ENCODE measurements at places on chromosomes 2 and 18.

DNA sequence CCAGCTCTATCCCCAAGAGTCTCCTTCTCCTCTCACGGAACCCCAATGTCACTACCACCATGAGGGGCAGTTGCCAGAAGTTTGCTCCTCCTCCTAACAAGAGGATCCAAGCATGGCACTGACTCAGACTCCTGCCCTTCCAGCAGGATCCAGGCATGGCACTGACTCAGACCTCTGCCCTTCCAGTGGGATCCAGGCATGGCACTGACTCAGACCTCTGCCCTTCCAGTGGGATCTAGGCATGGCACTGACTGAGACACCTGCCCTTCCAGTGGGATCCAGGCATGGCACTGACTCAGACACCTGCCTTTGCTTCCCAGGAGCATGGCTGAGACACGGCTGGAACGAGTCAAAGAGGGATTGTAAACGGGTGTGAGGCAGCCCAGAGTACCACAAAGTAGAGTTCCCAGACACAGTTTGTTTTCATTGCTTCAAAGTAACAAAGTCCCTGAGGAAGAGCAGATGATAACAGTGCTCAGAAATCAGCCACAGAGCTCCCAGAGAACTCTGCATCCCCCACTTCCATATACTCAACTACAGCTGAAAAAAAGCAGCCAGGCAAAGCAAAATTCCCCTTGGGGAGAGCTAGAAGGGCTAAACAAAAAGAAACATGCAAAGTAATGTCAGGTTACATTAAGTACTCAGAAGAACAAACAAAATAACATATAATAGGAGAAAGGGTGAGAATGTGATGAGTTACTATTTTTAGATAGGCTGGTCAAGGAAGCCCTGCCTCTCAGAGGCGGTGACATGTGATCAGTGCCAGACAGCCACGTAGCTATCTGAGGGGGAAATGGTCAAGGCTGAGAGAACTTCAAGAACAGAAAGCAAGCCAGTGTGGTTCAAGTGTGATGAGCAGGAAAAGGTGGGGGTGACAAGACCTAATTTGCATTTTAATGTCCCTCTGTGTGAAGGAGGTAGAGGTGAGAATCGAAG, 3.0 kb downstream of the BUB1 start:
- peaks cover 79% of the 10 kb centered on the region for H3K4me1 ChIP-seq
- peak overlapping the region; percentile 67 for H3K27ac ChIP-seq
- H3K4me3 ChIP-seq, result peak overlapping the region; percentile 77
- no peaks in the 10 kb centered on the region for H3K27me3 ChIP-seq

- H3K27ac ChIP-seq, result no peak overlapping the region
- no peak overlapping the region for H3K4me3 ChIP-seq
- H3K27me3 ChIP-seq, result no peaks in the 10 kb centered on the region
- H3K4me1 ChIP-seq, result peaks cover 8% of the 10 kb centered on the region
Measured at GRCh38 chr18:73879766-73880165, 267.9 kb downstream of the FBXO15 start.

DNA sequence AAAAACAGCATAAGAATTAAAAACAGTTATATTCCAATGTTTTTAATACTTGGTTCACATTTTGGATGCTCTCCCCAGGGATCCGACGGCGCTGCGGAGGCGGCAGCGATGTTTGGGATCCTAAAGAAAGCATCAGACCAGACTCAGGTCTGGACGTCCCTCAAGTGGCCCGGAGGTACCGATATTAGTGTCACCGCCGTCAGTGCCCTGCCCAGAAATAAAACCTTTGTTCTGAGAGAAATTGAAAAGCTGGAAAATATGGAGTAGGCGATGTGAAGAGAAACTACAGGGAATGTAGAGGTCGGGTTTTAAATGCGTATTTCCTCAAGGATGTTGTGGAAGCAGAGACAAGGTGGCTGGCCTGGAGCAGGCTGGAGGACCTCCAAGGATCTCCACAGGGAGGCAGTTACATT, 683 bp upstream of the TBC1D8 start:
- H3K36me3 ChIP-seq, result no peaks in the 10 kb centered on the region
- peaks cover 47% of the 10 kb centered on the region for H3K4me1 ChIP-seq
- H3K27me3 ChIP-seq, result no peaks in the 10 kb centered on the region
- DNase-seq, result no peak

DNA sequence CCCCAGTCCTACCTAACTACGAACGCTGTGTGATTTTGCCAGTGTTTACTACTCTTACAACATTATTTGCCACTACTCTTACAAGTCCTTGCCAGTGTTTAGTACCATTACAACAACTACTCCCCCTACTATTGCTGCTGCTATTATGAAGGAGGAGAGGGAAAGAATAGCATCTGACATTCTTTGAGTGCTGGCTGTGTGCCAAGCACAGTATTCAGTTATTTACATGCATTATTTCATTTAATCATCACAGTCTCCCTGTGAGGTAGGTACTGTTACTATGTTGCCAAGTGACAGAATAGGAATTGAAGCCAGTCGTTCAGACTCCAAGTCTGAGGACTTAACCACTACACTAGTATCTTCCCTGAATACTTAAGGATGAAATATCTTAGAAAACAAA, 185.9 kb upstream of the FOSL2 start:
- no peaks in the 10 kb centered on the region for H3K4me1 ChIP-seq
- no peak overlapping the region for H3K4me3 ChIP-seq
- H3K27me3 ChIP-seq, result no peaks in the 10 kb centered on the region
- H3K36me3 ChIP-seq, result no peaks in the 10 kb centered on the region
- no peak for DNase-seq

DNA sequence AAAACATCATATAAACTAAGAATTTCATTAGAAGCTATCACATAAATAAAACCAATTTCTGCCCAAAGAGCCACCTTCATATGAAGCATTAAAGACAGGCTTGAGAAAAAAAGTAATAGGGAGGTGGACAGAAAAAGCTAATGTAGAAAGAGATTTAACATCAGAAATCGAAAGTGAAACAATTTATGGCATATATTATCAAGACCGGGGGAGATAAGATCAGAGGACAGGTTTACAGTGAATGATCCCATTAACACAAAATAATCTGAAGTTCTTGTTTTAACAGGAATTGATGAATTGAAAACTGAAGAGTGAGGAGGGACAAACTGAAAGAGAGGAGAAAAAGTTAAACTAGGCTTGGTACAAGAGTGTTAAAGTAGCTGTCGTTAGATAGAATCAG, 786.3 kb upstream of the FSHR start:
- H3K27me3 ChIP-seq, result no peaks in the 10 kb centered on the region
- peak overlapping the region; percentile 17 for H3K27ac ChIP-seq
- no peak for DNase-seq
- H3K4me1 ChIP-seq, result peaks cover 10% of the 10 kb centered on the region
- peak overlapping the region; percentile 37 for H3K4me3 ChIP-seq

- no peaks in the 10 kb centered on the region for H3K4me1 ChIP-seq
- no peak overlapping the region for H3K27ac ChIP-seq
- H3K36me3 ChIP-seq, result no peaks in the 10 kb centered on the region
- no peak overlapping the region for H3K4me3 ChIP-seq
- no peak for DNase-seq
Measured at GRCh38 chr2:164073101-164074074, 337.6 kb upstream of the FIGN start.

DNA sequence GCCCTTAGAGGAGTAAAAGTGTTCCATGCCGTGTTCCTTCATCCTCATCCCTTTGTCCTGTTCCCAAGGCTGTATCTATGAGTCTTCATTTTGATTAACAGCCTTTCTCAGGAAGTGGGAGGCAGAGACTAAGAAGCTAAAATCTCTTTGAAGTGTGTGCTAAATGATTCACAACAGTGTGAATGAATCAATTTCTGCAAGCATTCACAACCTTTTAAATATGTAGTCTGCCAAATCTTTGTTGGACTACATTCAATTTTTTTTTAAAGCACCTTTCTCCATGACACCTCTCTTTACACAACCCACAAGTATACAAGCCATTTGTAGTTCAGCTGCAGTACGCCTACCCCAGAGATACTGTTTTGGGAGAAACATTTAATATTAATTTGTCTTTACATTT, 408.6 kb upstream of the FANCL start:
- no peak overlapping the region for H3K27ac ChIP-seq
- H3K36me3 ChIP-seq, result no peaks in the 10 kb centered on the region
- H3K4me3 ChIP-seq, result no peak overlapping the region
- no peak for DNase-seq
- no peaks in the 10 kb centered on the region for H3K4me1 ChIP-seq
- H3K27me3 ChIP-seq, result peaks cover 2% of the 10 kb centered on the region

DNA sequence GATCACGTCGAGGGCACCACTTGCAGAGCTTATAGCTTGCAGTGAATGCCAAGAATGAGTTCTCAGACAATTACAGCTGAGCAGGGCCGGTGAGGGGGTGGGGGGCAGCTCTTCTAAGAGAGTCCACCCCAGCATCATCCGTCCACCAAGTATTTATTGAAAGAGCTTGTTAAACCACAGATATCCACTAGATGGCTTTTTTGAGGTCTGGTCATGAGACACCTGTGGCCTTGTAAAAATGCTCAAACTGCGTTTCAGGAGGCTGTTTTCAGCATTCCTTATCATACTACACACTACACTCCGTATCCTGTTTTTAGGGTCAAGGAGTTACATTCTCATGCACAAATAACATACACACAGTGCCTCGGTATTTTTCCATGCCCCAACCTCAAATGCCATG, 51.5 kb downstream of the DNAJC10 start:
- H3K27me3 ChIP-seq, result no peaks in the 10 kb centered on the region
- no peak overlapping the region for H3K27ac ChIP-seq
- peaks cover 50% of the 10 kb centered on the region for H3K36me3 ChIP-seq
- no peak for DNase-seq
- no peaks in the 10 kb centered on the region for H3K4me1 ChIP-seq

DNA sequence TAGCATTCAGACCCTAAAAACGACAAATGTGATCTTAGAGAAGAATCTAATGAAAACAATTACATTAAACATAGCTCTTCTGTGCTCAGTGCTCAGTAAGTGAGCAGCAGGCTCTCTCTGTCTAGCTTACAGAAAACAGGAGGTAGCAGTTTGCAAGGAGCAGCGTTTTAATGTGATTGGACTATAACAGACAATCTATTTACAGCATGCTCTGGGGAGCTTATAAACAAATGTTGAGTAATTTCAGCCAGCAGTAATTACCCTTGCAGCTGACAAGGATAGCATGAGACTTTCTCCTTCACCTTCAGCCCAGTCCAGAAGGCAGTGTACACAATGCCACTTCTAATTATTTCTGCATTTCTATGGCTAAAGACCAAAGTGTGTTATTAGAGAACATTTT, 270.4 kb downstream of the FIGN start:
- no peak overlapping the region for H3K4me3 ChIP-seq
- H3K4me1 ChIP-seq, result no peaks in the 10 kb centered on the region
- no peak overlapping the region for H3K27ac ChIP-seq

GRCh38 chr2:71536226-71536671, 82.9 kb downstream of the DYSF start:
- H3K27ac ChIP-seq, result no peak overlapping the region
- H3K27me3 ChIP-seq, result no peaks in the 10 kb centered on the region
- DNase-seq, result no peak
- H3K4me3 ChIP-seq, result no peak overlapping the region
- no peaks in the 10 kb centered on the region for H3K36me3 ChIP-seq
- H3K4me1 ChIP-seq, result no peaks in the 10 kb centered on the region

DNA sequence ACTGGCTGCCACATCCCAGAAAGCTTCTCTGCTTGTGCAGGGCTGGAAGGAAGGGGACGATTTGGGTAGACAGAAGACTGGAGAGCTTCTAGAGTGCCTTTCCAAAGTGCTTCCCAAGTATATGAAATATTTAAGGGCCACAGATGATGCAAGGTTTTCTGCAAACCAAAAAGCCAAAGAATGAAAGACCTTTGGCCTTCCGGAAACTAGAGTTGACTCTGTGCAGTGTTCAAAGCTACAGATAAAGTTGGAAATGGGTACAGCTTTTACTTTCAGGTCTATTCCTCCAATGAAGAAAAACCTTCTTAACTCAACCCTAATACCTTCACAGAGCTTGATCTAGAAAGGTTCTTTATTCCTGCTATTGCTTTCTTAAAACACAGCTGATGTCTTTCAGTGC, 253.0 kb upstream of the KLHL29 start:
- no peaks in the 10 kb centered on the region for H3K36me3 ChIP-seq
- H3K27ac ChIP-seq, result no peak overlapping the region
- no peaks in the 10 kb centered on the region for H3K27me3 ChIP-seq
- H3K4me3 ChIP-seq, result no peak overlapping the region

DNA sequence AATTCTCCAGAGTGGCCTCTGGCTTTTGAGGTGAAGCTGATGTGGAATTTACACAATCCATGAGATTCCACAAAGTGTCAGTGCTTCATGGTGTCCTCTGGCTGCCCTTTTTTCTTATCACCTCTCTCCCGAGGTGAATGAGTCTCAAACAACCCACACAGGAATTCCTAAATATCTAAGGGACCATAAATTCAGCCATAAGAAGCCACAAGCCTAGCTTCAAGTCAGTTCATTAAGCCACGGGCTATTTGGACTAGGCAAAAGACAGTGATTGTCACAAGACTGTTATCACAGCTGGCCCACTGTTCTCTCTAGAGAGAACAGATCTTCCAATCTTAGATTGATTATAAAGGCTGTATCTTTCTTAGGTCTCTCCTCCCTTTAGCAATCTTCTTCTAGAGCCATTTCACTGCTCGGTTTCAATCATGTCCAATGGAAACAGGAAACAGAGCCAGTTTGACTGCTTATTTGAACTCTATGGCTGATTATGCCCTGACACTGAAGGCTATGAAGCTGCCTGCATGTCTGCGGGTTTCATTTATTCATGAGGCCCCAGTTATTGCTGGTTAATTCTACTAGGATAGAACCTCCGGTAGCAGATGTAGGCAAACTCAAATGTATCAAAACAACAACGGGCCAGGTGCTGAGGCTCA, 4.1 kb downstream of the NEMP2 start:
- H3K4me3 ChIP-seq, result no peak overlapping the region
- DNase-seq, result no peak
- H3K36me3 ChIP-seq, result no peaks in the 10 kb centered on the region
- H3K27me3 ChIP-seq, result no peaks in the 10 kb centered on the region
- no peak overlapping the region for H3K27ac ChIP-seq
- peaks cover 24% of the 10 kb centered on the region for H3K4me1 ChIP-seq

DNA sequence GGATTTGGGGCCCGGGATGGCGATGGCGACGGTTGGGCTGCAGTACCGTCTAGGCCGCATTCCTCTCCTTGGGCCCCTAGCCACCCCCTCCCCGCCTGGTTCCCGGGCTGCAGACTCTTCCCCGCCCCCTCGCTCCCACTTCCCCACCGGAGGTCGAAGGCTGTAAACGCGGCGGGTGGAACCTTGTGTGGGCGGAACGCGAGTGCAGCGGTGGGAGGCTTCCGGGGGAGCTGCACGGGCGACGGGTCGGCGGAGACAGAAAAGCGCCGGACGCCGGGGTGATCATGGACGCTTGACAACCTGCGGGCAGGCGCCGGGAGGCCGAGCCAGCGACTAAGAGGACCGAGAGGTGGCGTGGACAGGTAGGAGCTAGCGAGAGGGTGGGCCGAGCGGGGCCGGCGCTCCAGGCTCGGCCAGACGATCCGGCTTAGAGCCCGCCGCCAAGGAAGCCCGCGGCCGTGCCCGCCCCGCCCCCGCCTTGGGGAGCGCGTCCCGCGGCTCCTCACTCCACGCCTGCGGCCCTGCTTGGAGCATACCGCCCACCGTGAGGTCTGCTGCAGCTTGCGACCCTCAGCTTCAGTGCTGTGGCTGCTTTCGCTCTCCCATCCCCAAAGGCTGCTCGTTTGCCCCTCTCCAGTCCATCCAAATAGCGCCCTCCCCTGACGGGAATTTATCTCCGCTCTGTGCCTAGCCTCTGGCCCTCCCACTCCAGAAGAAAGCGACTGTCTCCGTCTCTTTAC, at the start of gene COPS7B:
COPS7B (plus strand) TSS at position 269 of the 740 bp plus-strand sequence. CDS start 2,126 bp downstream, outside the sequence.
- H3K4me1 ChIP-seq, result peaks cover 61% of the 10 kb centered on the region
- H3K27me3 ChIP-seq, result no peaks in the 10 kb centered on the region
- peaks cover 29% of the 10 kb centered on the region for H3K36me3 ChIP-seq
- H3K4me3 ChIP-seq, result peak within 1 kb of the TSS; percentile 69
- peak; percentile 90 for DNase-seq
- H3K27ac ChIP-seq, result peak within 1 kb of the TSS; percentile 85

GRCh38 chr2:168233726-168234406, 13.5 kb downstream of the STK39 start:
- H3K27ac ChIP-seq, result no peak overlapping the region
- no peaks in the 10 kb centered on the region for H3K4me1 ChIP-seq
- H3K4me3 ChIP-seq, result no peak overlapping the region
- H3K36me3 ChIP-seq, result no peaks in the 10 kb centered on the region
- DNase-seq, result no peak

Data from DND-41 (cell line).